Stimulated activated CD8-positive, alpha-beta memory T cell treated with anti-CD3 and anti-CD28 coated beads, Interleukin-2, amount 100 ng/mL, for 1 hour (primary cell): ENCODE measurements at places on chromosomes 4 and X.

DNA sequence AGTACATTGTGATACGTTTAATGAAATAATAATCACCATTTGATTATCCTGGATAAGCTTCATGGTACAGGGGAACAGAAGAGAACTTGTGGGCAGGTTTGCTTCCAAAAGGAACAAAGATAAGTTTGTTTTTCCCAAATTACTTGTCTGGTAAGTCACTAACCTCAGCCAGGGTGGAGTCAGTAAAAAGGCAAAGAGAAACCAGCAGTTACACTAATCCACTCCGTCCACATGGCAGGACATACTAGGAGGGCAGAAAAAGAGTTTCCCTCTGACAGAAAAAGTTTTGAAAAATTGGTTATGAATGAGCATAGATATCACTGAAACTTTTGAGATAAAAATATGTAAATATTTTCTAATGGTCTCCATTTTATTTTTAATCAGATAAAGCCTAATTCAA is 285.9 kb downstream of the IL15 start:
- DNase-seq: no peak

DNA sequence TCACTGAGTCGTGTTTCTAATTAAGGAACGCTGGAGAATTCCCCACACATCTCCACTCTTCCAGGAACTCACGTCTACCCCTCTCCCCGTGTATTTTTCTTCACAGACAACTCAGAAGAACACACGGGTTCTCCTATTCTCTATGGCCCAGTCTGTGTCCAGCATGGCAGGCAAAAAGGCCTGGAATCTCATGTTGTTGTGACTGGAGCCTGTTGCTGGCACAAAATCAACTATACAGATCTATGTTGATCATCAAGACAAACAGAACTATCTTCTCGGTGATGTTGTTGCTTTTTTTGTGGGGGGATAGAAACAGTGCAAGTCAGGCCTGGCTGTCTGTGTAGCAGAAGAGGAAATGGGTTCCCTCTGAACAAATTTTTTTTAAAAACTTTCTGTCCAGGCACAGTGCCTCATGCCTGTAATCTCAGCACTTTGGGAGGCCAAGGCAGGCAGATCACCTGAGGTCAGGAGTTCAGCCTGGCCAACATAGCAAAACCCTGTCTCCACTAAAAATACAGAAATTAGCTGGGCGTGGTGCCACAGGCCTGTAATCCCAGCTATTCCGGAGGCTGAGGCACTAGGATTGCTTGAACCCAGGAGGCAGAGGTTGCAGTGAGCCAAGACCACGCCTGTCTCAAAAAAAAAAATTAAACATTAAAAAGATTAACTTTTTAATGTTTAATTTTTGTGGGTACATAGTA is 50.5 kb upstream of the CBR4 start:
- DNase-seq: no peak

GRCh38 chrX:108245462-108245861 is 153.9 kb downstream of the ATG4A start:
- DNase-seq: no peak

- no peak for DNase-seq
These were observed 132.3 kb downstream of the HNRNPD start for GRCh38 chr4:82241534-82241933.

GRCh38 chr4:113979905-113980615 is 613 bp upstream of the ARSJ start:
- no peak for DNase-seq

GRCh38 chr4:57094832-57095223 is 15.4 kb downstream of the IGFBP7 start:
- DNase-seq: no peak

DNA sequence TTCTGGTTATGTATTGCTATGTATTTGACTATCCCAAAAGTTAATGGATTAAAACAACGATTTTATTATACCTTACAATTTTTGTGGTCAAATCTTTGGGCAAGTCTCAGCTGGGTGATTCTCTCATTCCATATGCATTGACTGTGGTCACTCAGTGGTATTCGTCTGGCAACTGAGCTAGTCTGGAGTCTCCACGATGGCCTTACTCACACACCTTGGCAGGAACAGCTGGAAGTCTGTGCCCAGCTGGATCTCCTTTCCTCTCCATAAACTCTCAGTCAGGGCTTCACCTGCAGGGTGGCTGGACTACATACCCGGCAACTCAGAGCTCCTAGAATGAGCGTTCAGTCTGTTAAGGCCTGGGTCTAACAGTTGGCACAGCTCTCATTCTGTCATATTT is 141.1 kb upstream of the WDFY3 start:
- DNase-seq: no peak

- no peak for DNase-seq
These were observed 127.2 kb downstream of the CCSER1 start for GRCh38 chr4:90254357-90254756.

GRCh38 chr4:127985989-127986388 is 20.8 kb downstream of the ABHD18 start:
- DNase-seq: no peak

GRCh38 chr4:98444371-98444770 is 183.2 kb downstream of the RAP1GDS1 start:
- no peak for DNase-seq

- no peak for DNase-seq
These were observed 43.7 kb downstream of the OTOP1 start for GRCh38 chr4:4182835-4183568.

GRCh38 chr4:2941138-2942036 is 21.8 kb downstream of the NOP14 start:
- DNase-seq: no peak

- DNase-seq: no peak
These were observed 8.3 kb upstream of the CXCL8 start for GRCh38 chr4:73731968-73732610.

DNA sequence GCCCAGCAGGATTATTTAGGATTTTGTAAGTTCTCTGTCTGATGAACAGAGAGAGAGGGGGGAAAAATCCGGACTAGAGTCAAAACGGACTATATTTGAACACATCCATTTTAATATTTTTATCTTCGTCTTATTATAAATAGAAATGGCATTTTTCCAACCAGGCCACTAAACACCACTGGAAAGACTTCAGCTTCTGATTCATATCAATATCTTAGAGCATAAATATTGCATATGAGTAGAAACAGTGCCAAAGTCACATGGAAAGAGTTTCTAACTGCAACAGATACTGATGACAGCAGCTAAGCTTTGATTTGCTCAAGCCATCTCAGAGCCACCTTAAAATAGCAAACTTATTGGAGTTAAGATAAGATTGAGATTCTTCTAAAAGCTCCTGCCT is 456 bp downstream of the PPARGC1A start:
- no peak for DNase-seq

DNA sequence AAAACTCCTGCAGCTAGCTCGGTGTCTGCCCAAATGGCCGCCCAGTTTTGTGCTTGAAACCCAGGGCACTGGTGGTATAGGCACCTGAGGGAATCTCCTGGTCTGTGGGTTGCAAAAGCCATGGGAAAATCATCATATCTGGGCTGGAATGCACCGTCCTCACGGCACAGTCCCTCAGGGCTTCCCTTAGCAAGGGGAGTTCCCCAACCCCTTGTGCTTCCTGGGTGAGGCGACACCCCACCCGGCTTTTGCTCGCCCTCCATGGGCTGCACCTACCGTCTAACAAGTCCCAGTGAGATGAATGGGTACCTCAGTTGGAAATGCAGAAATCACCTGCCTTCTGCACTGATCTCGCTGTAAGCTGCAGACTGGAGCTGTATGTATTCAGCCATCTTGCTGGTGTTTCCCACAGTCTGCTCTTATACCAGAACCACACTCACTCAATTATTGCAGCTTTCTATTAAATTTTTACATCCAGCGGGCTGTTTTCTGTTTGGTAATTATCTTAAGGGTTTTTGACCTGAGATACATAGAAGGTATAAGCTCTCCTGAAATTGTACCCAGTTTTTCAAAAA is 36.7 kb upstream of the NPNT start:
- DNase-seq: no peak

DNA sequence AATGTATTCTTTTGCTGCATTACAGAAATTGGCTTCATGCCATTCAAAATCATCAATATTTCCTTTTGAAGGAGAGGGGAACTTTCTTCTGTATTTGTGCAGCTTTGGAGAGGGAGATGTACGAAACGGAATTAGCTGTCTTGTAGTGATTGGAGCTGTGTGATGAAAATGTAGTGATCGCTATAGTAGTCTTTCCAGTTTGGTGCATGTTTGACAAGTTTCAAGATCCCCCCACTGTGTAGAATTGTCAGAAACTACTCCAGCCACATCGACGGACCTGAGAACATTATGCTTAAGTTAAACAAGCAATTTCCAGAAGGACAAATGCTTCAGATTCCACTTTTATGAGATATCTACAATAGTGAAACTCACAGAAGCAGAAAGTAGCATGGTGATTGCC is 21.6 kb upstream of the MAGEA1 start:
- DNase-seq: no peak

GRCh38 chr4:26073886-26074560 is 160.0 kb downstream of the SMIM20 start:
- DNase-seq: no peak

- no peak for DNase-seq
These were observed 77.6 kb downstream of the FBXL5 start for GRCh38 chr4:15577508-15577907.

DNA sequence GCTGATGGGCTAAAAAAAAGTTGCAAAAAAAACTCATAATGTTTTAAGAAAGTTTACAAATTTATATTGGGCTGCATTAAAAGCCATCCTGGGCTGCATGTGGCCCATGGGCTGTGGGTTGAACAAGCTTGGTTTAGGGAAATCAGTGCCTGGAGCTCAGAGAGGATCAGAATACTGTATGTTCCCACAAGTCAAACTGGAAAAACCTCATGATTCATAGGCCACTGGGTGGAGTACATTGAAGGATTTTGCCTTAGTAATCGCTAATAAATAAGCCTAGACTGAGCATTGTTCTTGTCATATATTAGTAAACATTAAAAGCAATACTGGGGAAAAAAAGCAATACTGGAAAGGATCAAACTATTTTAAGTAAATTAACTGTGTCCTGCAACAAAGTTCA is 246.3 kb upstream of the TAPT1 start:
- DNase-seq: no peak

GRCh38 chr4:87188932-87189331 is 31.5 kb downstream of the KLHL8 start:
- DNase-seq: no peak

DNA sequence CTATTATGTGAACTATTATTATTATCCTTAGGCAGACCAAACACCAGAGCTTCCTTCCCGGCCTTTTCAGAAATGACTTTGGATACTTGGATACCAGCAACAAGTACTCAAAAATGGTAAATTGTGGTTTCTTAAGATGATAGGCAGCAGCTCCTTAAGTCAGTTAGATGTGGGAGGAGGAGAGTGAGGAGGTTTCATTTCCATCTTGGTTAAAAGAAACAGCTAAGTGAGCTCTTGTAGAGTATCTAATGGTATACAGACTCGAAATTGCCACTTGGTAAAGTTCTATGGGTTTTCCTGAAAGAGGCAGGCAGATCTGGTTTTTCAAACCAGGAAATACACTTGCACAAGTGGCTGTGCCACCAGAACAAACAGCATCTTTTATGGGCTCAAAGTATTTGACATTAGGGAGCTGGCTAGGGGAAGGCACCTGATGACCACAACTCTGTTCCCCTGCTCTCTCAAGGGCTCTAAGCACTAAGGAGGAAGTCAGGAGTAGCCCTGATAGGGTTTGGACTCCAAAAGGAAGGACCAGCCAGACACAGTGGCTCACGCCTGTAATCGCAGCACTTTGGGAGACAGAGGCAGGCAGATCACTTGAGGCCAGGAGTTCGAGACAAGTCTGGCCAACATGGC is 130.9 kb downstream of the TMEM164 start:
- no peak for DNase-seq

DNA sequence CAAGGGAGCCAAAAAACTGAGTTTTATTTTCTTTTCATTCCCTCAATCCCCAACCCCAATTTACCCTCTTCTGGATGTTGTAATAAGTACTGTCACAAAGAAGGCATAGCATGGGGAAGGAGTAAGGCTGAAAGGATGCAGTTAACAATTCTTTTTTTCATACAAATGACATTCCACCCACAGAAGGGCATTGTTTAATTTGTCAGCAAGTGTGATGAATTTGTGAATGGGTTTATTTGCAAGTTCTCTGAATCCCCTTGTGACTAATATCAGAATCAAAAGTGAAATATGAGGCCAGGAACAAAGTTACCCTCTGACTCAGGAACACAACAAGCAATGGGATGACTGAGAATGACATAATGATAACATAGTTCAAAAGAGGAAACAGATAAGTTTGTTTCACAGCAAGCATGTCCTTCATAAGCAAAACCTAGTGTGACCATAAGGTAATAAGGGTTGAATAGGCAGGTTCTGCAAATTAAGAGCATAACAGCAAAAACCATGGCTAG is 2.1 kb downstream of the GEMIN8 start:
- no peak for DNase-seq

GRCh38 chrX:137749246-137749645 is 183.3 kb downstream of the ZIC3 start:
- no peak for DNase-seq

GRCh38 chr4:7546152-7546808 is 111.5 kb upstream of the PSAPL1 start:
- DNase-seq: no peak

DNA sequence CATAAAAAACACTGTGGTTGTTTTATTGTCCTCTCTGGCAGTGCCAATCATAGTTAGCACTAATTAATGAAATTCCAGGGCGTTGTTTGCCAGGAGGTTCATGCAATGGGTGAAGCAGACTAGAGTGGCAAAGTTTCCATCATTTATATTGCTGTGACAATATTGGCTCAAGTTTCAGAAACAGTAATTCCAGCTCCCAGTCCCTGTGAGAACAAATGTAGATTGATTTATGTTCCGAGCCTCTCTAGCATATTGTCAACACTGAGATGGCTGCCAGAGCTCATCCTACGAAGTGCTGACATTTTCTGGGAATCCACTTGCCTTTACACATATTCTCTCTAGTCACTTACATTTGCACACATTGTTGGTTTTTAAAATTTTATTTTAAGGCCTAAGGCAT is 440.0 kb upstream of the IGFBP7 start:
- DNase-seq: no peak
